ENCODE measurements at places on chromosomes 3 and 15.

GRCh38 chr15:80512726-80513660, 108.8 kb downstream of the ARNT2 start:
- DNase-seq, result no peak

DNA sequence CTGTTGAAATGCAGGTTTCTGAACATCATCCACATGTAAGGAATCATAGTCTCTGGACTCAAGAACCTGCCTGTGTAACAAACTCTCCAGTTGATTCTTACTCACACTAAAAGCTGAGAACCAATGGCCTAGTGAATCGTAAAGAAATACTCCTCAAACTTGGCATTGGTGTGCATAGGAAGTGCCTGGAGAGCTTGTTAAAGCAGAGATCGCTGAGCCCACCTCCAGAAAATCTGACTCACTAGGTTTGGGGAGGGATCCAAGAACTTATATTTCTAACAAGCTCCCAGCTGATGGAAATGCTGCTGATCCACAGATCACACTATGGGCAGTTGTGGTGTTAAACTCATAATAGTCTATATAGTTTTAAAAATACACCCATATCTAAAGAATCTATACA, 55.8 kb upstream of the LMCD1 start:
- DNase-seq, result no peak

DNA sequence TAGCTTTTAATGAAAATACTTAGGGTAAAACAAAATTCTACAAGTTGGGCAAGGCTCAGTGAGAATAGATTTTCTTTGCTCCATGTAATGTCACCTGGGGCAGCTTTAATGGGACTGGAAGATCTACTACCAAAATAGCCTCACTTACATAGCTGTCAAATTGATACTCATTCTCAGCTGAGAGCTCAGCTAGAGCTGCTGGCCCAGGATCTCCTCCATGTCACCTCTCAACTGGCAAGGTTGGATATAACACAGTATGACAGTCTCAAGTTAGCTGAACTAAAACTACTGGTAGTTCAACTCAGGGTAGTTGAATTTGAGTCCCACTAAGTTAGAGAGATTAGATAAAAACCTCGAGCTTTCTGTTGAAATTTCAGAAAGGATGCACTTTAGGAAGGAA, 218.5 kb upstream of the PLSCR5 start:
- no peak for DNase-seq

- no peak for DNase-seq
Measured at GRCh38 chr3:127404221-127405009, 116.6 kb upstream of the PRR20G start.

DNA sequence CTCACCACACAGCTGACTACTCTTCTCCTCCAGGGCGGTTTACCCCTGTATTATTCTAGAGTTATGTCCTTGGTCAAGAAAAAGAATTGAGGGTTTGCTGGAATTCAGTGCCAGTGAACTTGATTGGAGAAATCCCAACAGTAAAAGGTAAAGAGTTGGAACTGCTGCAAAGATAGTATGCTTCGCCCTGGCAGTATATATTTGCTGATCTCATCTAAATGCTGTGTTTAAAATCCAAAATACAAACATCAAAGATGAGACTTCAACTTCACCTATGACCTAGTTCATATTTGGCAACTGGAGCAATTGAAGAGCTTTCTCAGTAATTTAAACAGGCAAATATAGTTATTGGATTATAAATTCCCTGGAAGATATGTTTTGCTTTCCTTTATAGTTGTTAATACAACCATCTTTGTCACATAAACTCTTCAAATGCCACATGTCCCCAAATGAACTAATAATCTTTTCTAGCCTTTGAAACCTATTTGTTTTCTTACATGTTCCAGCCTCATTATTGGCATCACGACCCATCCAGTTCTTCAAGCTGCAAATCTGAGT, 6.5 kb downstream of the KCNH8 start:
- no peak for DNase-seq

- DNase-seq, result no peak
Measured at GRCh38 chr3:58106061-58106460, 97.8 kb downstream of the FLNB start.

DNA sequence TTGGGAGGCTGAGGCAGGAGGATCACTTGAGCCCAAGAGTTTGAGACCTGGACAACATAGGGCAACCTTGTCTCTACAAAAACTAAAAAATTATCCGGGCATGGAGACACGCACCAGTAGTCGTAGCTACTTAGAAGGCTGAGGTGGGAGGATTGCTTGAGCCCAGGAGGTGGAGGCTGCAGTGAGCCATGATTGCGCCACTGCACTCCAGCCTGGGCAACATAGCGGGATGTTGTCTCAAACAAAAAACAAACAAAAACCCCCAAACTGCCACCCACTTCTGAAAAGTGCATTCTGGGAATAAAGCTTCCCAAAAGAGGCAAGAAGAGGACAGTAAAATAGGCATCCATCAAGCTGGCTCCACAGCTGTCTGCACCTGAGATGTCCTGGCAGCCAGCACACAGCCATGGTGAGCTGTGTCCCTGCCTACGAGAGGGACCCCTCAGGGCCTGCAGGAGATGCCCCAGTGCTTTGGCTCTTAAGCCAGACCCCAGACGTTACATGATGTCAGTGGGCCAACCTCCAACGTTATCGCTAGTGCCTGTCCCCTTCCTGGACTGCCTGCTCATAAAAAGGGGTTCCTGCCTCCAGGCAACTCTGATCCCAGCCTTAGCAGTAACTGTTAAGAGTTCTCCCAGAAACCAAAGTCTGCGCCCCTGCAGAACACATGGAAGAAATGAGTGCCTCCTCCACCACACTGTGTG, 101.1 kb downstream of the LRIG1 start:
- DNase-seq, result no peak

- DNase-seq, result no peak
Measured at GRCh38 chr3:99925584-99926230, 108.0 kb downstream of the CMSS1 start.

DNA sequence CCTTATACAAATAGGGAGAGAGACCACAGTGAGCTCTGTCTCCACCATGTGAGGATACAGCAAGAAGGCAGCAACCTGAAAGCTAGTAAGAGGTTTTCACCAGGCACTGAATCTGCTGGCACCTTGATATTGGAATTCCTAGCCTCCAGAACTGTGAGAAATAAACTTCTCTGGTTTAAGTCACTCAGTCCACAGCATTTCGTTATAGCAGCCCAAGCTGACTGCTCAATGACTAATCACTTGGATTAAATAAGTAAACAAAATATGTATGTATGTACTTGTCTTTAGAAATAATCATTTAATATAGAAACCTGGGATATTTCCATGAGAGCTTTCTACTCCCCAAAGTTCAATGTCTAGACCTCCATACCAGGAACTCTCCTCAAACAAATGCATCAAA, 162.0 kb downstream of the IMPG2 start:
- DNase-seq, result no peak

GRCh38 chr3:141812084-141812483, 48.9 kb downstream of the GRK7 start:
- no peak for DNase-seq

GRCh38 chr15:93803421-93804152, 427.8 kb upstream of the MCTP2 start:
- no peak for DNase-seq

GRCh38 chr15:70227147-70227546, 129.4 kb upstream of the TLE3 start:
- DNase-seq, result no peak

DNA sequence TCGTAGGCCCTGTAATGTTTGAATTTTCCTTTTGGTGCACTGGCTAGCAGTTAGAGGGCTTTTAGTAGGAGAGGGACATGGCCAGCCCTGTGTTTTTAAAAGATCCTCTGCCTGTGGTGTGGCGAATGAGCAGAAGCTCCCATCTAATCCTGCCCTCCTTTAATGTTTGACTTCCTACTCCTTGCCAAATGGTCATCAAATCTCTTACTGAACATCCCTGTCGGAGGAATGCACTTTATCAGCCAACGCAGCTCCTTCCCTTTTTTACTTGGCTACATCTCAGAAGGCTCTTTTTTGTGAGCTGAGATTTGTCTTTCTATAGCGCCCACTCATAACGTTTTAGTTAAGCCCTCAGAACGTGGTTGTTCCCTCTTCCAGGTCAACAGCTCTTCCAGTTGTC, 44.8 kb downstream of the MAP2K5 start:
- DNase-seq, result no peak

DNA sequence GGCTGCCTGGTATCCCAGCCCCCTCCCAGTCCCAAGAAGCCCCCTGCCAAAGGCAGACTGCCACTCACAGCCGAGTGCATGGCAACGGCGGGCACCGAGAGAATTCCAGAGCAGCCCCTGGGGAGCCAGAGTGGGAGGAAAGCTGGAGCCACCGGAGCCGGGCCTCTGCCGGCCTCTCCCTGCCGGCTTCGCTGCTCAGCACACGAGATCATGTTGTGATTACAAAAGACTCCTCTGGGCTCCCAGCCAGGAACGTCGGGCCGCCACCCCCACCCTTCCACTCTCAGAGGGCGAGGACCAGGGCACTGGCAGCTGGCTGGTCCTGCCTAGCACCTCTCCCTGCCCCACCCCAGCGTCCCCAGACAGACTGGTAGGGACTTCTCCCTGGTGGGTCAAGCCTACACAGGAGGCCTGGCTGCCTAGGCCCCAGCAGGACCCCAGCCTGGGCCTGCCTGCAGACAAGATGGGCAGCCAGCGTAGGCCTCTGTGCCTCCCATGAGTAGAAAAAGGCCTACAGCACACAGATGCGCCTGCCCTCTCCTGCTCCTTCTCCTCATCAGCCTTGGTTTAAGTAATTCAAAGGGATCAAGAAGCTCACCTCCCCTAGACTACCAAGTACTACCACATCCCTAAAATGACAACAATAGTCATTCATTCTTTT, at the start of gene CCDC9B:
Gene CCDC9B (minus strand): TSS at position 200 of the 661 bp plus-strand sequence. CDS start 120 bp downstream, at position 80.
- DNase-seq, result no peak

DNA sequence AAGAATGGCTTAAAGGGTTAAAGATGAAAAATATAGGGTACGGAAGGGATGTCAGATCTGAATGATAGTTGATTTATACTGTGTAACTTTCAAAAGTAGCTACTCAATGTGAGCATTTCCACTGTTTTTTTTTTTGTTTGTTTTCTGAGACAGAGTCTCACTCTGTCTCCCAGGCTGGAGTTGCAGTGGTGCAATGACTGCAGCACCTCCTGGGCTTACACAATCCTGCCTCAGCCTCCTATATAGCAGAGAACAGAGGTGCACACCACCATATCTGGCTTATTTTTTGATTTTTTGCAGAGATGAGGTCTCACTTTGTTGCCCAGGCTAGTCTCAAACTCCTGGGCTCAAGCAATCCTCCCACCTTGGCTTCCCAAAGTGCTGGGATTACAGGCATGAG, 9.9 kb upstream of the PXK start:
- no peak for DNase-seq

GRCh38 chr3:188792793-188793192, 379.0 kb upstream of the TPRG1 start:
- DNase-seq, result no peak

DNA sequence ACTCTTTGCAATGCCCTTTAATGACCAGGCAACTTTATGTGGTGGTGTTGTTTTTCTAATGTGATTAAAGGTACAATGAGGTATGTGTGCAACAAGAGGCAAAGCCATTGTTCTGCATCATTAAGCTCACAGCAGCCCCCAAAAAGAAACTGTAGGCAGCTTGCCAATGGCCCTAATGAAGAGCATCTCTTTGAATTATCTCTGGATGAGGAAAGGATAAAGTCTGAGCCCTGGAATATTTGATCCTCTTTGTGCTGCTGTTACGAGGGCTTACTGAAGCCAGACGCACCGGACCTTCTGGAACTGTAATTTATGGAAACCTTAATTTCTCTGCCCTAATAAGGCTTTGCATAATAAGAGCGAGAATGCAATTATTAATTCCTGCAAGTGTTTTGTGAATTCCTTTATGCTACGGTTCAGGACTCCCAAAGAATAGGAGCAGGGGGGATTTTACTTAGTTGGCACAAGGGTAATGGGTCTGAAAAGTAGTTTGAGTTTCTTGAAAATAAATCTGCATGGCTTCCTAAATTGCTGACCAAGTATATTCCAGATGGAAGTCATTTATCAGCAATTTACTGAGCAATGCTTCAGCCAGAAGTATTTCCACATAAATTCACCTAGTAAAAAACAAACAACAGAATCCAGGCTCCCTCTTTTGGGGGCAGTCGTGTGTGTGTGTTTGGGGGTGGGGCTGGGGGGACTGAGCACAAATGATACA, 193.4 kb downstream of the PDZRN3 start:
- DNase-seq, result no peak

DNA sequence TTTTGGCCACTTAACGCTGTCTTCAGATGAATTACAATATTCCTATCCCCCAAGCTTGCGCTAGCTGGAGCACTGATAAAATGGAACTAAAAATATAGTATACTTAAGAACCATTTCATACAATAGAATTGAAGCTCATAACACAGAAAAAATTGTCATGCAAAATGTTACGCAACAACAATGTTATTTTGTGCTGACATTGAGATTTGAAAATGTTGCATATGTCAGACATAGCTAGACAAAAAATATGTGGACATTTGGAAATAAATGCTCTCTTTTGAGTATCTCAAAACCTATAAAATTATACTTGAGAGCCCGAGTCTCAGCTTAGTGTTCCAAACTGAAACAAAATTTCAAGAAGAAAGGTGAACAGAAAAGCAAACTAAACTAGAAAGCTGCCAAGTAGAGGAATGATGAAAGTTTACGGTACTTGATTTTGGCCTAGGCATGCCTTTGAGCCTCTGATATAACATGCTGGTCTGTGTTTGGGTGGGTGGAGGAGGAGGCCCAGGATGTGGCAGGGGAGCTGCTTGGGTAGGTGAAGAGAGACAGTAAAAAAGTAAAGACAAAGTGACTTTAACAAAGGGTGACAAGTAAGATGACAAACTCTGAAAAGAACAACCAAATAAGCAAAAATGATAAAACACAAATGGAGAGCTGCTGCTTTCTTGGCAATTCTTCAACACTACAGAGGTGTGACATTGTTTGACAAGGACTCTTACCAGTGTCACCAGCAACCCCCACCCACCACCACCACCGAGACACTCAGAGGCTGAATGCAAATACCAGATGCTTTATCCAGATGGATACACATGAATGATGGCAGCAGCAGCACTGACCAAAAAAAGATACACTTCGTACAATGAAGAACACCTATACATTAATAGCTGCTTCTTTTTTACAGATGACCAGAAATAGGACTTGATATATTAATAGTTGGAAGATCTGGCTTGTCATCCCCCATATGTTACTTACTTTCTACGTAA, 129.3 kb upstream of the FEZF2 start:
- no peak for DNase-seq

DNA sequence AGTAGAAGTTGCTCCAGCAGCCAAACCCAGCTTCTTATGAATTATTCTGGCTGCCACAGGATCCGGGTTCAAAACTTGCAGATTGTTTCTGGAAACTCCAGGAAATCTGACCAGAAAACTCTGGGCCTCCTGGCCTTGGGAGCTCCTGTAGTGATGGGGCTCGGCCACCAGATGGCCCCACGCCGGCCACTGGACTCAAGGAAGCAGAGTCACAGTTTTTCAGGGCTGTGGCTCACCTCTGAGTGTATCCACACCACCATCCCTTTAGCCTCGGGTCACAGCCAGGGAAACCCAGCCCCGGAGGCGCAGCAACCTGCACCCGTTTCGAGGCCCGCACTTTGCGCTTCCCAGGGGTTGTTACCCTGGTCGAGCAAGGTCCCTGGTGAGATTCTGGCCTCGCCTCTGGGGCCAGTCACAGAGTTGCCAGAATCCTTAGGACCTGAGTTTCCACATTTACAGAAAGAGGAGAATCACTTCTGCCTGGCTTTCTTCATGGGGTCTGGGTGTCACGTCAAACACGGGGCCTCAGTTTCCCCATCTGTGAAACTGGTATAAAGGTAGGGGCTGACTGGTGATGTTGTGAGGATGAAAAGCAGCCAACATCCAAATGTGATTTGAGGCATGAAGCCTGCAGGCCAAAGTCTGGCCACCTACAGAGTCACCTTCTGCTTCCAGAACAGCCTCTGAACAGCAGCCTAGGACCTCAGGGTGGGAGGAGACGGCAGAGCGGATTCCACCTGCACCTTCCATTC, 53.5 kb upstream of the LCTL start:
- no peak for DNase-seq

- no peak for DNase-seq
Measured at GRCh38 chr3:129658110-129658843, 51.8 kb upstream of the PLXND1 start.

Data from activated CD8-positive, alpha-beta memory T cell treated with anti-CD3 and anti-CD28 coated beads for 4 hours (primary cell).